ENCODE measurements at places on chromosomes 7 and 10.

DNA sequence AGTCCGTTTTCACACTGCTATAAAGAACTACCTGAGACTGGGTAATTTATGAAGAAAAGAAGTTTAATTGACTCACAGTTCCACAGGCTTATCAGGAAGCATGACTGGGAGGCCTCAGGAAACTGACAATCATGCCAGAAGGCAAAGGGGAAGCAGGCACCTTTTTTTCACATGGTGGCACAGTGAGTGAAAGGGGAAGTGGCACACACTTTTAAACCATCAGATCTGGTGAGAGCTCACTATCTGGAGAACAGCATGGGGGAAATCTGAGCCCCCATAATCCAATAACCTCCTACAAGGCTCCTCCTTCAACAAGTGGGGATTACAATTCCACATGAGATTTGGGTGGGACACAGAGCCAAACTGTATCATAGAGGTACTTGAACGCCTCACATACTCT, 30.0 kb downstream of the AGR3 start:
- DNase-seq, result no peak

GRCh38 chr7:24018331-24018730, 265.7 kb upstream of the NPY start:
- no peak for DNase-seq

- no peak for DNase-seq
These were observed 3.7 kb upstream of the AOC1 start for GRCh38 chr7:150848561-150849115.

- DNase-seq, result no peak
These were observed 304.1 kb downstream of the GRM8 start for GRCh38 chr7:126948664-126949063.

DNA sequence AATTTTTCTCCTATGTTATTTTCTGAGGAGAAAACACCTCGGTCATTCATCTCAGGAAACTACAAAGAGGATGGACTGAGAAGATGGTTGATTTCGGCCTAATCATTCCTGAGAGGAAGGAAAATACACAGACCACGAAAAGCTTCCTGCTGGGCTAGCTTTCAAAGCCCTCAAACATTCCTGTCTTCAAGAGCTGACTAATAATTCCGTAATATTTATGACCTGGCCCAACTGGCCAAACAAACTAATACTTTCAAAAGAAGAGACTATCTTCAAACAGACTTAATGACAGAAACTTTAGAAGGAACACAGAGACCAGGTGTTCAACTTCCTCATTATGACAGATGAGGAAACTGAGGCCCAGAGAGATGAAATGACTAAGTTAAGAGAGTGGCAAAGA, 215.1 kb upstream of the FRMD4A start:
- no peak for DNase-seq

- DNase-seq, result no peak
These were observed 6.5 kb upstream of the NANOS1 start for GRCh38 chr10:119022846-119023552.

GRCh38 chr7:94949532-94949931, 42.1 kb downstream of the PPP1R9A start:
- no peak for DNase-seq
